ENCODE measurements at places on chromosomes 1 and 21.
A peak's percentile ranks its signal among the peaks of the same experiment; 100 is the strongest.

DNA sequence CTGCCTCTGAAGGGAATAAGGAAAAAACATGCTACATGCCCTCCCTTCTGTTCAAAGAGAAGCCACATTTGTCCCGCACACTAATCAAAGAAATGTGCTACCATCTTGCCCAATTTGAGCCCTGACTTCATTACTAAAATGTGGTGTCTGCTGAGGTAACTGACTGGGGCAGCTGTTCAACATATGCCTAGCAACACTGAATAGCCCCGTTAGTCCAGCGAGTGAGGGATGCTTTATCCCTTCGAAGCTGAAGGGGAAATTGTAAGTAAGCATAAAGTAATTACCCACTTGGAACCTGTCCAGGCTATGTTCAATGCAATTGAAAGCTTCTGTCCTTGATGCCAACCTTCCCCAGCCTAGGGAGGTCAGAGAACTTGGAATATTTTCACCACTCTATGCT lies 310.6 kb downstream of the SEC16B start:
- no peak for DNase-seq

DNA sequence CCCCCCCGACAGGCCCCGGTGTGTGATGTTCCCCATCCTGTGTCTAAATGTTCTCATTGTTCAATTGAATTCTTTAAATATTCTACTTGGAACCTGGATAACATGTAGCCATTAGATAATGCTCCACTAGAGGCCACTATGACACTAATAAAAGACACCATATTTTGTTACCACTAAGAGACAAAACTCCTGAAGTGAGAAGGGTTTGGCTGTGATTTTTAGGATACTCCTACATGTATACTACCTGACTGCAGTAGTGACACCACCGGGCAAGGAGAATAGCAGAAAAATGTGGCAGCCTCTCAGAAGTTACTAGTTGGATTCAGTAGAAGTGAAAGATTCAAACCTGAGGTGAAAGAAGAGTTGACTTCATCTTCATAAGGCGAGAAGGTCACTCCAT lies 36.0 kb downstream of the F5 start:
- DNase-seq, result no peak

- no peak for DNase-seq
These were observed 12.5 kb upstream of the AMIGO1 start for GRCh38 chr1:109522026-109522425.

DNA sequence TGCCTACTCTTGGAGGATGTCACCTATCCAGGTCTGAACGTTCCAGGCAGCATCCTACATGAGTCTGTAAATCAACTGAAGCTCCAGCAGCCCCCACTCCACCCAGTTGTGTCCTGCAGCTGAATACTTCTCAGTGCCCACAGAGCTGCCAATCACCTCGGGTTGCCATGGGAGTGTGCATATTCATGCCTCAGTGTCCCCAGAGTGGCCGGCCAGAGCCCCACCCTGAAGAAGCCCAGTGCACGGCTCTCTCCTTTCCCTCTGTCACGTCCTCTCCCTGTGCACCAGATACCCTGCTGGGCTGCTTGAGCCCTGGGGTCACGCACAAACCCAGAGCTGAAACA lies 16.1 kb upstream of the GSTM4 start:
- DNase-seq, result no peak

DNA sequence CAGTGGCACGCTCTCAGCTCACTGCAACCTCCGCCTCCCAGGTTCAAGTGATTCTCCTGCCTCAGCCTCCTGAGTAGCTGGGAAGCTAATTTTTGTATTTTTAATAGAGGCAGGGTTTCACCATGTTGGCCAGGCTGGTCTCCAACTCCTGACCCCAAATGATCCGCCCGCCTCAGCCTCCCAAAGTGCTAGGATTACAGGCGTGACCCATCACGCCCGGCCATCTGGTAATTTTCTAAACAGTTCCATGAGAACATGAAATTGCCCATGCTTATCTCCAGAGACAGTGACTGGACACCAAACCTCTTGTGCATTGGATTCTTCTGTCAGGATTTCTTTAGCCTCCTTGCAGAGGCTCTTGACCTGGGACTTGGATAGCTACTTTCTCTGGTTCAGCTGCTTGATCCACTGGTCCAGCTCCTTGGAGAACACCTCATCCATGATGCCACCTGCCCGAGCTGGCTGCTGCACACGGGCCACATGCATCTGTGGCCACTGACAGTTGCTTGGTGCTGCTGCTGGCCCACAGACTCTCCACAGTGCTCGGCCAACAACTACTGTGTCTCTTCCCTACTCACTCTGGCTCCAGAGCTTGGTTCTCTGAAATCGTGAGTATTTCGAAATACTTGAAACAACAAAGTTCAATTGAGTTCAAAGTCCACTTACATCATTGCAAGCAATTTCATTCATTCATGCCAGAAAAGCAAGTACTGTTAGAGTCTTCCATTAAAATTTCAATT lies 40.0 kb upstream of the CTPS1 start:
- DNase-seq, result peak; percentile 42

DNA sequence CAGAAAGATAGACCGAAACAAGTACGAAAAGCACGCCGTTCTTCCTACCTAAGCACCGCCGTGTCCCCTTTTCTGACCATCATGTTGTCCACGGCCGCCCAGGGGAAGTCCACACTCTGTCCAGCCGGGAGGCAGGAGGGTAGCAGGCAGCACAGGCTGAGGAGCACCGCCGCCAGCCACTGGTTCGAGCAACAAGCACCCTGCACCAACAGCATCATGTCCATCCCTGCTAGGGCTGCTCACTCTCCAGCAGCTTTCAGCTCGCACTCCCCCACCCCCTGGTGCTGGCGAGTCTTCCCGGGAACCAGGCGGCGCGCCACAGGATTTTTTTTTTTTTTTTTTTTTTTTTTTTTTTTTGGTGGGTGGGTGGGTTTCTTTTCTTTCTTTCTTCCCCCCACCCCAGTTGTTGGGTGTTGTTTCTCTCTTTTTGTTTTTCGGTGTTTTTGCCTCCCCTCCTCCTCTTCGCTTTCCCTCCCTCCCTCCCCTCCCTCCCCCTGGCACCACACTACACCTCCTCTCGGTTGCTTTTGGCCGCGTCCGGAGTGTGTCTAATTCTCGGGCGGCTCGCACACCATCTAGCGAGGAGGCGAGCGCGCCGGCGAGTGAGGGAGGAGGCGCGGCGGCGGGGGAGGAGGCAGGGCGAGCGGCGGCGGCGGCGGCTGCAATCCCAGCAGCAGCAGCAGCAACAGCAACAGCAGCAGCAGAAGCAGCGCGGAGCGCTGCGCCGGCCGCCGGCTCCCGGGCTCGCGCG lies at the start of gene NEGR1:
NEGR1 (minus strand) TSS at position 269 of the 751 bp plus-strand sequence.
- DNase-seq, result peak; percentile 34

GRCh38 chr1:224523676-224524075 lies 89.1 kb upstream of the WDR26 start:
- no peak for DNase-seq

GRCh38 chr1:226939438-226940028 lies 561 bp upstream of the COQ8A start:
- DNase-seq, result peak; percentile 83

DNA sequence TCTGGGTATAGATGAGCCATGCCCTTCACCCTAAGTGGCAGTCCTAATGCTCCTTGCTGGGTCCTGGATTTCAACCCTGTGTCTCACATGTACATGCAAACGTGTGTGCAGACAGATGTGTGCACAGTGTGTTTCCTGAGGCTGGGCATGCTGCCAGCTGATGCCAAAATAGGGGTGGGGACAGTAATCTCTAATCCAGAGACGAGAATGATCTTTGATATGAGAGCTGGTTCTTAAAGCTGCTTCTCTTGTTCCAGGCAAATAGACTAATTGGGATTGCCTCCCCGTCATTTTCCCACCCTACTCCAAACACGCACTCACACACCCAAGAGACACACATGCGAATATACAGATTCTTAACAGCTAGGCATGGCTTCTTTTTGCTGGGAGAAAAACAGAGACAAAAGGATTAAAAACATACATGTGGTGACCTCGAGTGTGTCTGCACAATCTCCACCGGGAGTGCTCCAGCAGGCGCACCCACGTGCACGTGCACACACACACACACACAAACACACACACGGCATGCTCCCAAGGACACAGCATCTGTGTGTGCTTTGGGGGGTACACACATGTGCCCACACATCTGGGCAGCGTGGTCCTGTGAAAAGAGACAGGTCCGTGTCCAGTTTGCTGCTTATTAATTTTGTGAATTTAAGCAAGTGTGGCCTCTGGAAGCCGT lies 102.1 kb upstream of the ZBTB40 start:
- no peak for DNase-seq

DNA sequence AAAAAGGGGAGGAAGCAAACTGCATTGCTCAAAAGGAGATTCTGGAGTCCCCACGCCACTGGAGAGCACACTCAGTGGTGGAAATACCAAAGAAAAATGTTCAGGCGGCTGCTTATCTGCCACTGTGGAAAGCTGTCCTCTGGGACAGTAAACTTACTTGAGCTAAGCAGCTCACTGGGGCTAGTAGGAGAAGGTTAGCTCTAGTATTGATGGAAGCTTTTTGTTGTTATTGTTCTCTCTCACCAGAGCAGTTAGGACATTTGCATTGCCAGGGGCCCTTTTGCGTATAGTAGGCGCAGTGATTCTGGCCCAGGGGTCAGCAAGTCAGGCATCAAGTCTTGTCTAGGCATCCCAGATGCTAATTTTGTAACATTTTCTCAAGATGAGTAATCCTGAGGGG lies 15.6 kb downstream of the BACE2 start:
- DNase-seq, result no peak

- no peak for DNase-seq
These were observed 55.2 kb downstream of the TENT5C start for GRCh38 chr1:117661027-117661426.

- DNase-seq, result peak; percentile 57
These were observed 24.8 kb downstream of the S100A6 start for GRCh38 chr1:153510984-153511410.

DNA sequence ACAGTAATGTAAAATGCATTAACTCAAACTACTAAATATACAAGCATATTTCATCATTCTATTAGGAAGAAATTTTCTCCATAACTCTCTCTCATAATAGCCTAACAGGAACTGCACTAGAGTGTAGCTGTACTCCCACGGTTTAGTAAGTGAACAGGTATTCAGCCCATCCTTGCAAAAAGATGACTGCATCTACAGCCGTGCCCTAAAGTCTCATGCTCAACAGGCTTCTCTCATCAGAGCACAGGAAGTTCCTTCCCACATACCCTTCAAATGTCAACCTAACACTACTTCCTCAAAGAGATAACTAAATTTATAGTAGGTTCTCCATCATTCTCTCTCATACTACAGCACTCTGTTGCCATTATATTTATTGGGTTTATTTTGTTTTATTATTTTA lies 251.6 kb downstream of the AKT3 start:
- peak; percentile 39 for DNase-seq

GRCh38 chr1:180235077-180235501 lies 5.0 kb downstream of the LHX4 start:
- no peak for DNase-seq

- DNase-seq, result peak; percentile 68
These were observed 159.6 kb upstream of the COA6 start for GRCh38 chr1:234213658-234214128.

- no peak for DNase-seq
These were observed 93.7 kb downstream of the AK5 start for GRCh38 chr1:77375541-77375940.

GRCh38 chr1:23554481-23555269 lies 4.6 kb downstream of the ID3 start:
- DNase-seq, result no peak

DNA sequence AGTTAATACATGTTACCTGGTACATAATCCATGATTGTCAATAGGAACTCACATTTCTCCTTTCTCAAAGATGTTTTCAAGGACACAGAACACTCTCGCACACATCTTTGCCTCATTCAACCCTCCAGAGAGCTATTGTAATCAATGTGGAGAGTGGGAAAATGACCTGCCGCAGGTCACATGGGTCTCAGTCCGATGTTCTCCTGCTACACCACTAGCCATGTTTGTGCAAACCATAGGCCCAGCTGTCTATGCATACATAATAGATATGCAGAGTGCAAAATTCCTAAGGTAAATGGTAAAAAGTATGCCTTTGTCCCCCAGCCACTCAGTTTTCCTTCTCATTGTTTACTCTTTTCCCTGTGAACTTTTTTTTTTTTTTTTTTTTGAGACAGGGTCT lies 89.2 kb downstream of the ADSS2 start:
- no peak for DNase-seq

DNA sequence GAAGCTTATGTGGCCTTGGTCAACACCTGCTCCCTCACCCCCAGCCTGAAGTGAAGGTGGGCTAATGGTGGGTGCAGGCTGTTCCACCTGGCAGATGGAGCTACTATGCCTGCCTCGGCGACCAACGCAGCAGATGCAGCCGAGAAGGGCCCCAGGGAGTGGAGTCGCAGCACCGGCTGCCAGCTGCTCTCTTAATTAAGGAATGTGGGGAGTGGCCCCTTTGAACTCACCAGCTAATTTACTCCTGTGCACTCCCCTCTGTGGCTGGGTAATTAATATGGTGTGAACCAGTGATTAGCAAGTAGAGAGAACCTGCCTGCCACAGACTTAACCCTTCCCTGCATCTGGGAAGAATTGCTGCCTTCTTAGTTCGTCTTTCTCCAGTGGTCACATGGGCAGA lies 3.3 kb upstream of the SLAMF8 start:
- DNase-seq, result no peak

DNA sequence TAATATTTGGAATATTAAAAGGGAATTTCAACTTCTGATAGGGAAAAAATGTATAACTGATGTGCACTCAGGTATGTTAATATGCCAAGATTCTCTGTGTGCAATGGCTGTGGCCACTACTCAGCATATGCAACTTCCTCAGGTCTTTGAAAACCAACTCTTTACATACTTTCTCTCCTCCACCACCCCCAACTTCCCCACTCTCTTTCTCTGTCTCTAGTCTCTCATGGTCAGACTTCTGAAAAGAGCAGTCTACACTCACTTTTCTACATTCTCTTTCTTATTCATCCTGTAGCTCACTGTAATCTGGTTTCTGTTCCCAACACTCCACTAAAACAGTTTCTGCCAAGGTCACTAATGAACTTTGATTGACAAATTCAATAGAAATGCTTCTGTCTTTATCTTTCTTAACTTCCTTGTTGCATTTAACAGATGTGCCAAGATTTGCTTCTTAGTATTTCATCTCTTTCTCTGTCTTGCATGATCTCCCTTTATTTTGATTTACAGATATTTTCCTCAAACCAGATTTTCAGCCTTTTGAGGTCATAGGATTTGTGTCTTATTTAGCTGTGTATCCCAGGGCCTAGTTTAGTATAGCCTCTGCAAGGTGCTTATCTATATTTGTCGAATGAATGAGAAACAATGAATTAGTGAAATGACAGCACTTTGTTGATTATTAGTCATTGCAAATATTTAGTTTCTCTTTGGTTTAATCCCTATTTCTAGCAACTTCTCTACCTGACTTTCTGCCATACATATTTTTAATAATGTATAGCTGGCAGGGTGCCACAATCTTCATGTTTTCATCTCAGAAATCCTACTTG lies 168.9 kb downstream of the LMO4 start:
- peak; percentile 3 for DNase-seq

- DNase-seq, result no peak
These were observed 8.2 kb downstream of the LSS start for GRCh38 chr21:46220275-46220810.
